Stimulated activated CD8-positive, alpha-beta memory T cell treated with anti-CD3 and anti-CD28 coated beads, Interleukin-12 subunit alpha, Interleukin-12 subunit beta, amount 100 ng/mL, for 1 hour (primary cell): ENCODE measurements at places on chromosomes 13 and 19.

GRCh38 chr13:46404733-46405100, 17.7 kb upstream of the RUBCNL start:
- no peak for DNase-seq

DNA sequence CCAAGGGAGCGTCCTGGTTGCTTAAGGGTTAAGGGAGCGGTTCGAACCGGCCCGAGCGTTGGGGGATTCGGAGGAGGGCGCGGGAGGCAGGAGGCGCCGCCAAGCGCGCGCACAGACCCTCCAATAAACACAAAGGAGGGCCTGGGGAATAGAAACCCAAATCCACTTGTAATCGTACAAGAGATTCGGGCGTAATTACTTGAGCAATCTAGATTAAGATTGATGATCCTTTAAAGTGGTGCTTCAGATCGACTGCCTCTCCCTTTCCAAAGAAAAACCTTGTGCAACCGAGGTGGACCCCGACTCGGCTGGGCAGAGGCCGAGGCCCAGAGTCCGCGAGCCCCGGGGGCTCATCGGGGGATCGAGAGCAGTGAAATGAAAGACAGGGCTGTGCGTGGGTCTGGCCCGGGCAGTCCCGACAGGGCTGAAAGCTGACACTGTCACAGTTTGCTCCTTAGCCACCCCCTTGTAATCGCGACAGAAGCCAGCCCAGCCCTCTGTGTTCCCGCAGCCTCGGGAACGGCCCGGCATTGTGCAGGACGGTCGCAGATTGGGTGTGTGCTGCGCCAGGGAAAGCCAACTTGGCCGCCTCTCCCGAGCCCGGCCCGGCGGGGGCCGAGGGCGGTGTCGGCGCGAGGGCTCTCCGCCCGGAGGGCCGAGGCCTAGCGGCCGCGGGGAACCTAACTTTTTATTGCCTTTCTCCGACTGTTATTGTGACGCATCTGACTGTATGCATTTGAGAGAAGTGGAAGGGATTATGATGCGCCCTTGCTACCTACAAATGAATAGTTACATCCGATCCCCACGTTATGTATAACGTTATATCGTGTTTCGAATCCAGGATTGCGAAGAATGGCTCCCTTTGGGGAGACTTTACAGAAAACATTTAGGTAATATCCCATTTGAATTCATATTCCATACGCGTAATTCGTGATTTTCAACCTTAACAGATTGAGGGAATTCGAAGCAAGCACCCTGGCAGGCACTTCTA, 5.5 kb downstream of the MAB21L1 start:
- DNase-seq, result no peak

DNA sequence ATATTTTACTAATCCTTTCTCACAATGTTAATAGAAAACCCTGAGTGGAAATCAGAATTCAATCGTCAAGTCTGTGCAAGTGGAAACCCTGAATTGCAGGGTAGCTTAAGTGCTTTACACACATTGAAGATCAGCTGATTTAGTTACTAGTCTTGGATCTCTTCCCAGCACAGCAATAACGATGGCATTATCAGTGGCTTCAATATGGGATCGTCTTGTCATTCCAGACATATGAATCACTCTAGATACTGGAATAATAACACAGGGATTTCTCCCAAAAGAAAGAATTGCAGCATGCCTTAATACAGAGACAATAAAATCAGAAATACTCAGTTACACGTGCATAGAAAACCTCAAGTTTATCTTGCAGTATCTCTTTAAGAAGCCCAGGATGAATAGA, 12.6 kb upstream of the METTL21C start:
- DNase-seq, result no peak

- DNase-seq, result no peak
These were observed 49.3 kb downstream of the DLEU7 start for GRCh38 chr13:50794226-50794625.

GRCh38 chr13:44652962-44653660, 77.0 kb upstream of the TSC22D1 start:
- DNase-seq, result no peak

DNA sequence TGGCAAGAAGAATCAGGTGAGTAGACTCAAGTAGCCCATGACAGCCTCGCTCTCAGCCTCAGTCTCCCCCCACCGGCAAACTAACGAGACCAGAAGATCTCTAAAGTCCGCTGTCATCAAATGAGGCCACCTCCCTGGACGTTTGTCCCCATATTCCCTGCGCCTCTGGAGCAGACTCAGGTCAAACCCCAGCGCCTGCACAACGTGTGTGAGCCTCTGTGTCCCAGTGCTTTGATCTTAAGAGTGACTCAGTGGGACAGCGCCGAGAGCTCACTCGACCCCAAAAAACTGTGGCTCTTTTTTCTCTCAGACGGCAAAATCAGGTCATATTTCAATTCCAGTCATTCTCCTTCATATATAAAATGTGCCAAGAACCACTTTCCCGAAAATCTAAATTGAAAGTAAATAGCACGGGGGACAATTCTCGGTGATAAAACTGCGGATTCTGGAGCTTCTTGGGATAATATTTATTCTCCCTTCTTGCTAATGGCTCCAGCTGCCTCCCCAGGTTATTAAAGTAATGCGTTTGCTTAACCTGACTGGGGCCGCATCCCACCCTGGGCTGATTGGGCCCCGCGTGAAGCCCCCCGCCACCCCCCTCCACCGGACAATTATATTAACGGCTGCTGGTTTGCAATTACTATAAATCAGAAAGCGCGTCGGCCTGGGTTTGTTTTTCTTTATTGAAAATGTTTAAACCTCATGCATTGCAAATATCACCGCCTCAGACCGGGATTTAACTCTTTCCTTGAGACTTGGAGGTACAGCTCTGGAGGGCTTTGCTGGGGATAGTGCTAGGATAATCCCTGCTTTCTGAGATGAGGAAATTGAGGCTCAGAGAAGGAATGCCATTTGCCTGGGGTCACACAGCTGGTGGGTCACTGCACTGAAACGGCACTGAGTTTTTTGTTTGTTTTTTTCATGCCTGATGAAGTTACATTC, 37.5 kb upstream of the ZNRF4 start:
- no peak for DNase-seq

DNA sequence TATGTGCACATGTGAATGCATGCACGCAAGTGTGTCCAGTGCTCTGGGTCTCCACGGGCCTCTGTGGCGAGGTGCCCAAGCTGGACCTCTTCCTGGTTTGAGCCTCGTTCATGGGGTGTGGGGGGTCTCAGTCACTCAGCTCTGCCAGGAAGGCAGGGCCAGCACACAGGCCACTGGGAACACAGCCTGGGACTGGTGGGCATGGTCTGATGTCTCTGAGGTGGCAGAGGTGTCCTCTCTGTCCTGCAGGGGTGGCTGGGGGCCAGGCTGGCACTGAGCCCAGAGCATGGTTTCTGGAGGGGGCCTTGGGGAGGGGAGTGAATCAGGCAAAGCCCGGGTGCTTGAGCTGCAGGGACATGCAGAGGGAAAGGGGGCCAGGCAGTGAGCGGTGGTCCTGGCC, 9.4 kb downstream of the LRP3 start:
- no peak for DNase-seq

GRCh38 chr19:15173746-15174404, 26.9 kb downstream of the NOTCH3 start:
- DNase-seq, result no peak

DNA sequence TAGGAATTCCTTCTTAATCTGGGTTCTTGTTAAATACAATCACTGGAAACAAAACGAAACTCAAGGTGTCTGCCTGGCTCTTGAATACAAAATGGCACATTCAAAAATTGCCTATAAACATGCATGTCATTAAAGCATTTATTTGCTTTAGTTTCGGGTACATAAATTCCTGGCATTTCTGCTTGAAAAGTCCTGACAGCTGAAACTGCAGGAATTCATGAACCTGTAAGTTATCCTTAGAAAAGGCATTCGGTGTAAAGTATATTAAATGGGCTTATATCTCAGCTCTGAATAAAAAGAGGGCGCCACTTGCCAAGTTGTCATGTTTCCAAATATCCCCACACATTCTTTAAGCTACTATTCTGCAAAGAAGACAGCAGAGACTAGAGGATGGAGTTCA, 32.9 kb downstream of the RXFP2 start:
- DNase-seq, result no peak

DNA sequence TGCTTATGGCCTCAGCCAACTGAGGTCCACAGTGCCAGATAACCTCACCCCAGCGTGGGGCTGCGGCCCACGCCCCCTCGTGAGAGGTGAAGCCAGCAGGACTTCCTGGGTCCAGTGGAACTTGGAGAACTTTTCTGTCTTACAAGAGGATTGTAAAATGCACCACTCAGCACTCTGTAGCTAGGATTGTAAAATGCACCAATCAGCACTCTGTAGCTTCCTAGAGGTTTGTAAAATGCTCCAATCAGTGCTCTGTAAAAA, 109.1 kb downstream of the AKAP11 start:
- DNase-seq, result no peak

- no peak for DNase-seq
These were observed at the start of gene KLF16 for GRCh38 chr19:1863328-1863637. Gene KLF16, minus strand, starts transcription at chr19:1863579. Its CDS starts 82 bp downstream, at chr19:1863497.
